ENCODE measurements at places on chromosomes 2 and 18.

- no peak for DNase-seq
Measured at GRCh38 chr2:73091164-73091563, 19.7 kb upstream of the SFXN5 start.

GRCh38 chr2:112614201-112614840 lies 29.9 kb downstream of the CHCHD5 start:
- no peak for DNase-seq

DNA sequence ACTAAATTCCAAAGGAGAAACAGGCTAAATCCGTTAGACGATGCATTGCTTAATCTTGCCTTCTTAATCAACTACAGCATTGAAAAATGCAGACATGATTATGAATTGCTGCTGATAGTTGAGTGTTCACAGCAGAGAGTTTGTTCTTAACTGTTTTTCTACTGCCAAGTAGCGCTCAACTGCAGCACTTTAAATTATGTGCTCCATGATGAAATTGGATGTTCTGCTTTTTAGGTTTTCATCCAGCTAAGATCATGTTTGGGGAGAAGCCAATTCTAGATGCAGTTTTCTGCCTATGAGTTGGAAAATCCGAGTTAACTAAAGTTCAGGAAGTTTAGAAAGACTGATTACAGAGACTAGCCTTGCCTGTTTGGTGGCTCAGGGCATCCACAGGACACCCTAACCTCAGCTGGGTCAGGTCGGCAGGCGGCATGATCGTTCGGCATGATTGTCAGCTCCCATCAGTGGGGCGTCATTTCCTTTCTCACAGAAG lies 119.4 kb upstream of the PIEZO2 start:
- peak; percentile 17 for DNase-seq

GRCh38 chr18:56377231-56377630 lies 261.2 kb downstream of the TXNL1 start:
- DNase-seq = no peak

- no peak for DNase-seq
Measured at GRCh38 chr2:205911306-205911705, 174.7 kb downstream of the INO80D start.

Measured in smooth muscle cell of the brain vasculature (primary cell).